NCI-H1694 (cell line): ENCODE measurements at places on chromosomes 7 and 10.

GRCh38 chr10:96878057-96878456 lies 46.0 kb downstream of the LCOR start:
- no peak for DNase-seq

- DNase-seq, result peak; percentile 71
Measured at GRCh38 chr7:149005427-149006344, 22.6 kb downstream of the PDIA4 start.

GRCh38 chr7:95059842-95060313 lies 152.5 kb downstream of the PPP1R9A start:
- DNase-seq, result no peak

GRCh38 chr7:122710916-122711315 lies 8.2 kb upstream of the RNF148 start:
- no peak for DNase-seq

DNA sequence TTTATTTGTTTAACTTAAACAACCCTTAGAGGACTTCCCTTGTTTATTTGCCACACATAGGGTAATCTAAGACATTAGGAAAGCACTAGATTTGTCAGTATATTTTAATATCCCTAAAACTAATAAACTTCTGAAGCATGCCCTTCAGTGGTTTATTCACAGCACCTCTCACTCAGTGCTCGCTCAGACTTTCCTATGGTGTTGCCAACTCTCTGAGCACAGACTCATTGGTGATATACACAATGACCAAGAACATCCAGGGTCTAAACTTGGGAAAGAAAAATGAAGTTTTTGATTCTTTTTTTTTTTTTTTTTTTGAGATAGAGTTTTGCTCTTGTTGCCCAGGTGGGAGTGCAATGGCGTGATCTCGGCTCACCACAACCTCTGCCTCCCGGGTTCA lies 82.2 kb downstream of the RAB11FIP2 start:
- no peak for DNase-seq

- no peak for DNase-seq
Measured at GRCh38 chr10:103854686-103855391, 537 bp downstream of the SH3PXD2A start.

DNA sequence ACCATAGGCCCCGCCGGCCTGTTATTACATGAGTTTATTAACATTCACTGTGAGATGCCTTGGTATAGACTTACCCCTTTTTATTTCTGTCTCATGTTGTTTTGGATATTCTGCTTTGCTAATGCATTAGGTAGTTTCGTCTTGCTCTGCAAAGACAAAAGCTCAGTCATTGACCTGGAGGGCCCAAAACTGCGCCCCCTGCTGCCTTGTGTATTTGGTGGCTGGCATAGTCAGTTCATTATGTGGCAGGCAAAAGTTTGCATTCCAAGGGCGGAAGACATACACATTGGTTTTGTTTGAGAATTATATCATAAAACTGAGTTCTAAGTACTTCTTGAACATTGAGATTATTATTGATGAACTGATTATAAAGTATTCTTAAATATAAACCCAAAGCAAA lies 372.5 kb downstream of the SDK1 start:
- DNase-seq, result peak; percentile 22

DNA sequence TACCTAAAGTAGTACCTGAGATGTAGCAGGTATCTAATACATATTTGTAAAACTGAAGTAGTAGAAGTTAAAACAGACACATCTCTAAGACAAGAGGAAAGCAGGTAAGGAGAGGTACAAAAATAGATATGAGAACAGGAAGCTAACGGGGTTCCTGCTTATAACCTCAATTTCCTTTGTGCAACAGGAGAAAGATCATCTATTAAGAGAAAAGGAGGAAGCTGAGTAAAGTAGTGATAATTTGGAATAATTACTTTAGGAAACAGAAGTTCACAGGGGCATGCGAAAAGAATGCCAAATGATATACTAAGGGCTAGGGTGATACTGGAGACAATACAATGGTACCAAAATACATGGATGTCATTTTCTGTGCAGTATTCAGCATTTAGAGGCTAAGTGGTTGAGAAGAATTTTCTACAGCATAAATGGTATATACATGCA lies 108.7 kb downstream of the NRBF2 start:
- DNase-seq, result no peak

- DNase-seq, result no peak
Measured at GRCh38 chr10:82277591-82277990, 402.6 kb downstream of the NRG3 start.

DNA sequence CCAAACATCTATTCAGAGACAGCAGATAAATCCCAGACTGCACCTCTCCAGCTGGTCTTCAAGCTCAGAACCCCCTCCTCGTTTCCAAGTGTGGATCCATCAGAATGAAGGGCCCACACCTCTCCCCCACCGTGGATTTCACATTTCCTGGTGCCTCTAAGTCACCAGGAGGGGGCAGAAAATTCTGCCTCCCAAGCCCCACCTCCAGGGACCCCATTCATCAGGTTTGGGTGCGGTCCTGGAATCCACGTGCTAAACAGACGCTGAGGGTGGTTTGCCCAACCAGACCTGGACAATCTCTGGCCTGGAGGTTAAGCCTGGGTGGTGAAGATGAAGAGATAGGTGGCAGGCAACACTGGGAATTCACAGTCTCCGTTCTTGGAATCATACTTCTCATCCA lies 92.4 kb downstream of the WDR11 start:
- DNase-seq, result no peak
